Activated CD8-positive, alpha-beta memory T cell treated with anti-CD3 and anti-CD28 coated beads for 1 hour (primary cell): ENCODE measurements at places on chromosomes 5 and 9.

DNA sequence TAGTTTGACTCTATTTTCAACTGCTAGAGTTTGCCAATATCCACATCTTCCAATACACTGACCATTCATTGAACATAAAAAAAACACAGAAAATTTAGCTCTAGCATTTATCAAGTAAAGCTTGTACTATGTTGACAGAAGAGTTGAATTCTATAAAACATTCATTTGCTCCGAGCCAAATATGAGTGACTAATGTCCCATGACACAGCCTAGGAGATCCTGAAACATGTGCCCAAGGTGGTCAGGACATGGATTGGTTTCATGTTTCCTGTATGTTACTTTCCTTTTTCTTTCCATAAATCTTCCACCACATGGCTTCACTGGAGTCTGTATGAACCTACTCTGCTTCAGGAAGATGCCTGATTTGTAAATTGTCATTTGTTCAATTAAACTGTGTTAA, 122.4 kb upstream of the PRDM9 start:
- DNase-seq, result no peak

DNA sequence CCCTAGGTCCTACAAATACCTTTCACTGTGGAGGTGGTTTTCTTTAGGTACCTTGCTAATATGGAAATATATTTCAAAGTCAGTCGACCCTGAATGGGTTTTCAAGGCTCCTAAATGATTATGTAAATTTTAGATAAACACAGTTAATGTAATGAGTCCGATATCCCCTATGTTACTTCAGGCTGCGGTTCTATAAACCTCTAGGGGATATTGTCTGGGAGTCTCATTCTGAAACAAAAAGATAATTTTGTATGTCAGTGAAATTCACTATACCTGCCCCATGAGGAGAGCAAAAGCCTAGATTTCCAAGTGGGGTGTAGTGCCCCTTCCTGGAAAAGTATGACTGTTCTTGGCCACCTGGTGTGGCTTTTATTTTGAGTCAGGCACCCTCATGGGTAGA, 377.3 kb downstream of the ICE1 start:
- DNase-seq, result no peak

- DNase-seq, result no peak
These were observed 29.6 kb upstream of the PITX1 start for GRCh38 chr5:135063511-135064234.

DNA sequence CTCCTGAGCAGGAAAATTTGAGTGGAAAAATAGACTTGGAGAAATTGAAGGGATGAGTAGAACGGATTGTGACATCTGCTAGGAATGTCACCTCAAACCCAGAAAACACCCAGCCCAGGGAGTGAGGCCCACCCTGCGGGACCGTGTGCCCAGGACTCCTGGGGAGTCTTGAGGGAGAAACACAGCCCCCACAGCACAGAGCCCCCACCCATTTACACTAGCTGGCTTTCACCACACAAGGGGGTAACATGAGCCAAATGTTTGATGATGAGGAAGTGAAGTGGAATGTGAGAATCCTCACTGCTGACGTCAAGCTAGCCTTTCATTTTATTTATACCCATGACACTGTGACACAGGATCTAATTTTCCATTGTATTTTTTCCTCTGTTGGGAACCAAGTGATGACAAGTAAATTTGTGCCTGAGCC, 42.8 kb upstream of the PDE8B start:
- no peak for DNase-seq

- DNase-seq, result no peak
These were observed 14.2 kb upstream of the KIF27 start for GRCh38 chr9:83935276-83935935.

DNA sequence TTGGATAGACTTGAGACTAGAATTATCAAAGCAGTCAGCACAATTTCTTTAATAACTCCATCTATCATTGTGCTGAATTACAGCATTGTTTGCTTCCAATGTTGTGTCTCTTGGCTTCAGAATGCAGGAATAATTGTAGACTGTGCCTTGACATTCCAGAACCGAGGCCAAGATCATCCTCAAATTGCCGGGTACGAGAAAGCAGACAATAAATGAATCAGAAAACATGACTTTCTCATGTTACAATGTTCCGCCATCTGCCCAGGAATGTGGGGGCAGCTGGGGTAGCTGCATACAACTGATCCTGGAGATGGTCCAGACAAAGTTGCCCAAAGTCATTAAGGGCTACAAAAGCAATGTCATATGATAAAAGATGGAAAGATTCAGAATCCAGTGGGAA, 206.2 kb upstream of the SGCD start:
- DNase-seq, result no peak

DNA sequence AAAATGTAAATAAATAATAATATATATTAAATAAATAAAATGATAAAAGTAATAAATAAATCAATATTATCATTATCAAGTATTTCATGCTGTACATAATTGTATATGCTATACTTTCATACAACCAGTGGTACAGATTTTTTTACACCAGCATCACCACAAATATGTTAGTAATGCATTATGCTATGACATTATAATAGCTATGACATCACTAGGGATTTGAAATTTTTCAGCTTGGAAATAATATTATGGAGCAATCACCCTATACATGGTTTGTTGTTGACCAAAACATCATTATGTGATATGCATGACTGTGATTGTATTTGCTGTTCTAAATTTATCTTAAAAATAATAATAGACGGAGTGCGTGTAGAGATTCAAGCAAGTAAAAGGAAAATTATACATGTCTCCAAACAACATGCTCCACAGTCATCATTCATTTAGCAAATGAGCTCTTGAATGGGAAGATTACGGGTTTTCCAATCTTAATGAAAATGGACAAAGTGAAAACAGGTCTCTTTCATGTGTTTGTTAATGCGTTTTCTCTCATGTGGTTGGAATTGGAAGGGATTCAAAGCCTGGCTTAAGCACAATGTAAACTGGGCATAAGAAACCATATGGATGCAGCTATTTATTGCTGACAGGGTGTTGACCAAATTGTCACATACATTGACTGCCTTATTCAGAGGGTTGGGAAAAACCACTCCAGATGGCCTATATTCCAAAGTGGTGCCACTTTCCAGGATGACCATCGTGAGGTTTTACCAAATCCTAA, 643.0 kb upstream of the RGMB start:
- DNase-seq, result no peak

- no peak for DNase-seq
These were observed 19.8 kb downstream of the SLC22A4 start for GRCh38 chr5:132313961-132314432.
